ENCODE measurements at places on chromosomes 11 and 22. TPM values are rescaled to one million over a fixed set of nuclear protein-coding genes. Genes with fewer than 3 reads are reported as not detected.

Gene PYGM
- total RNA-seq = 0.16 TPM

Gene OR4X2
- total RNA-seq = not detected

Gene GRAMD1B
- 11.0 TPM for total RNA-seq

Gene SLN
- 0.16 TPM for total RNA-seq

Gene CRYBB2
- total RNA-seq = not detected

Gene MMP12
- total RNA-seq = not detected

Gene ARHGAP20
- total RNA-seq = 1.5 TPM

Gene ATXN10
- total RNA-seq = 104 TPM

Gene OR5P2
- not detected for total RNA-seq

Gene NAALADL1
- 36.8 TPM for total RNA-seq

Gene XNDC1N
- total RNA-seq = 4.4 TPM

Gene PTPRCAP
- total RNA-seq = 1.8 TPM

Gene RFPL3
- total RNA-seq = not detected

Gene ACR
- not detected for total RNA-seq

Gene ANKK1
- not detected for total RNA-seq

Gene PRR14L
- total RNA-seq = 19.9 TPM

Gene EHF
- total RNA-seq = 0.16 TPM

Data from mesangial cell (primary cell).